ENCODE measurements at places on chromosomes 12 and 14.

GRCh38 chr12:46486588-46486987 lies 114.0 kb upstream of the SLC38A2 start:
- DNase-seq, result no peak

DNA sequence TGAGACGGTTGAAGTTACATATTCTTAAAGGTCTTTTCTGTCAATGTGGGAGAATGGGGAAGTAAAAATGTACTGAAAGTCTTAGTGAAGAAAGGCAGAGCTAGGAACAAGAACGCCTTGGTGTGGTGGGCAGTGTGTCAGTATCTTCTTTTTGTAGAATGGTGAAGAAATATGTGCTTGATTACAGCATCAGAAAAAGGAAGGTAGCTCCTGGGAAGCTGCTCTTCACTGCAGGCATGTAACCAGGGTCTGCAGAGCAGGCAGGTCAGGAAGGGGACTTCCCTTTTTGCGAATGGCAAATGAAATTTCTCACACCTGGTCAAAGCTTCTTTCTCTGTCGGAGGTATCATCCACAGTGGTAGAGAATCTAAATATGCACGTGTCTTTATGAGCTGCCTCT lies 226.2 kb downstream of the ADAMTS20 start:
- DNase-seq, result no peak

DNA sequence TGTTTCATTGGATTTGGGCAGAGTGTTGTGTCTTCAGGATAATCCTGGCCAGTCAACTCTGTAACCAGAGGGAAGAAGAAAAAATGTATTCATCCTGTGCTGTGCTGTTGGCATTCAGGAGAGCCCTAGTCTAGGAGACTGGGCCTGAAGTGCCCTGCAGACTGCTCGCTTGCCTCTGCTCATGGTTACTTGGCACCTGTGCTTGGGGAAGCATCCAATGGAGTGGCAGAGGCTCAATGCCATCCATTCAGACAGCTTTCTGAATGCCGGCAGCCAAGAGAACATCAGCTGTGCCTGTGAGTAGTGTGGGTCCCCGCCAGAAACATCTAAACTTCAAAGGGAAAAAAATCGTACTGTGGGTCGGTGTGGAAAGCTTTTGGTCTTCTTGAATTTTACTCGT lies 124.2 kb downstream of the SRGAP1 start:
- DNase-seq, result no peak

GRCh38 chr14:79028281-79028680 lies 858.1 kb downstream of the NRXN3 start:
- DNase-seq, result no peak

DNA sequence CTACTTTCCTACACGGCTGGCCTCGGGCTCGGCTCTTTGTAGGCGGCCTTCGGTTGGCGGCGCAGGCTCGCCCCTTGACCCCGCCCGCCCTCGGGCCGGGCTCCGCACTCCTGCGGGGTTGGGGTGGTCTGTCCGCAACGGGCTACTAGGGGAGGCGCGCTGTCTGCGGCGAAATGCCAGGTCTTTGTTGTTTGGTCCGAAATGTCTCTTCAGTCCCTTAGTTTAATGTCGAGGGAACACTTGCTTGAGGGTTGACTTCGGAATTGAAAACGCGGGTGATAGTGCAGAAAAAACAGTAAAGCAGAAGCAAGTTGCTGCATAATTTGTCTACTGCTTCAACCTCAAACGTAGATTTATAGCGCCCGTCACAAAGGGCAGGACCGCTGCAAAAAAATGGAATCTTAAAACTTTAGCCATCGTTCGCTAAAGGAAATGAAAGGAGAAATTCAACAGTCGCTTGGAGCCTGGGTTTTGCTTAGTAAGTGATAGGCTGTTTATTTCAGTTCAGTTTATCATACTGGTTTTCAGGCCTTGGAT lies 390 bp downstream of the JKAMP start:
- no peak for DNase-seq

GRCh38 chr12:122362755-122363154 lies 59.7 kb downstream of the CLIP1 start:
- no peak for DNase-seq

- DNase-seq, result no peak
Measured at GRCh38 chr12:22624548-22624869, 462 bp upstream of the ETNK1 start.

DNA sequence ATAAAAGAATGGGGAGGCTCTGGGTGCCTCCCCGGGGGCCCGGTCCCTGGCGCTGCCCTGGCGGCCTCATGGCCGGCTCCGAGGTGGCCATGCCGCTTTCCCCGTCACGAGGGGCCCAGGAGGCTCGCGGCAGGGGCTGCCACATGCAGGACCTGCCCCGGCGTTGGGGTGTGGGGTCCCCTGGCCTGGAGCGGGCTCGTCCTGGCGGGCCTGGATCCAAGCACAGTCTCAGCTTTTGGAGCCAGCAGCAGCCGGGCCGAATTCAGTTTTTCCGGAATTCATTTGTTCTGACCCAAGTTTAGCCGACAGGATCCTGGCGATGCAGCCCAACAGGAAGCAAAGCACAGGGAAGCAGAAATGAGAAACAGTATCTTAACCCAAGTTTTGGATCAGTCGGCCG lies 26.4 kb upstream of the AEBP2 start:
- DNase-seq, result no peak

GRCh38 chr12:116980083-116980482 lies 69.3 kb downstream of the FBXW8 start:
- no peak for DNase-seq
